Aorta (tissue), 5 donors: ENCODE measurements at places on chromosomes 16 and 17. TPM values are rescaled to one million over a fixed set of nuclear protein-coding genes. Genes with fewer than 3 reads are reported as not detected.

GRCh38 chr16:58970775-58971174 is 236.7 kb upstream of the GOT2 start:
- H3K36me3 ChIP-seq = no peaks in the 10 kb centered on the region
- no peak overlapping the region for H3K4me3 ChIP-seq
- no peak overlapping the region for H3K27ac ChIP-seq
- no peak for DNase-seq
- H3K27me3 ChIP-seq = no peaks in the 10 kb centered on the region

DNA sequence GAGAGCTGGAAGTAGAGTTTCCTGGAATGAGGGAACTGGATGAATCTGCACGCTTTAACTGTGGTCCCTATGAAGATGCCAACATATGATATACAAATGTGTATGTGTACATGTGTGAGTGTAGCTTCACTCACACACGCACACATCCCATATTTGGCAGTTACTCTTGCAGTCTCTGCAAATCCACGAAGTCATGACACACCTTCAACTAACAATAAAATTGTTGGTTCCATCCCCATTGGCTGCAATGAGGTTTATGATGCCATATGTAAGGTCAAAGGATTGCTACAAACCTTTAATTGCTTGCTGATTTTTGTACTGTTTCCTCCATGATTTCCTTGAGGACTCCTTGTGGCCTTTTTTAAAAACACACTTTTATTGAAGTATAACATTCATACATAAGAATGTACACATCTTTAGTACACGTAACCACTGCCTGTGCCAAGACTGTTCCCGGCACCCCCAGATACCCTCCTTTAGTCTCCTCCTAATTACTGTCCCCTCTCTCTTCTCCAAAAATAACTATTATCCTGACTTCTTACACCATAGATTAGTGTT is 22.0 kb downstream of the MYO1D start:
- no peak overlapping the region for H3K4me3 ChIP-seq
- no peaks in the 10 kb centered on the region for H3K27me3 ChIP-seq
- no peak for DNase-seq
- H3K27ac ChIP-seq = peak overlapping the region; percentile 71
- H3K36me3 ChIP-seq = no peaks in the 10 kb centered on the region

DNA sequence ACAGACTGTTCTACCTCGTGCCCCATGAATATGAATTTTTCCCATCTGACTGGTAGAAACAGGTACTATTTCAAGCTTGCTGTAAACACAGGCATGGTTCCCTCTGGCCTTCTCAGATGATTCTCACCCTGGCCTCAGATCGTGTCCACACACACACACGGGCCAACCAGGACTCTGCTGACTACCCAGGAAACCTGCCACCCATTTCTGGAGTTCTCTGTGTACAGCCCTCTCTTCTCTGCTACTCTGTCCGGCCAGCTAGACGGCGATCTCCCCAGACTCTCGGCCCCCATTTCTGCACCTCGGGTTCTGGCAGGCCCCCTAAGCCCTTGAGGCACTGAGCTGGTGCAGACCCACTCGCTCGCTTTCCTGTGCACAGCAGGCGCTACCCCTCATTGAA is 31.2 kb downstream of the RPA1 start:
- no peak overlapping the region for H3K27ac ChIP-seq
- no peaks in the 10 kb centered on the region for H3K4me1 ChIP-seq
- no peak overlapping the region for H3K4me3 ChIP-seq
- H3K36me3 ChIP-seq = no peaks in the 10 kb centered on the region
- no peak for DNase-seq

GRCh38 chr16:2205104-2205966 is at the start of gene MLST8:
MLST8 (plus strand) TSS chr16:2205454; CDS start chr16:2206086, 632 bp downstream.
- H3K4me1 ChIP-seq = no peaks in the 10 kb centered on the region
- DNase-seq = peak; percentile 95

- H3K27ac ChIP-seq = no peak overlapping the region
- H3K4me3 ChIP-seq = no peak overlapping the region
- no peaks in the 10 kb centered on the region for H3K27me3 ChIP-seq
These were observed 45.8 kb upstream of the ARHGAP17 start for GRCh38 chr16:25060920-25061319.

GRCh38 chr16:27827765-27828164 is 235.7 kb downstream of the GSG1L start:
- H3K36me3 ChIP-seq = no peaks in the 10 kb centered on the region
- no peaks in the 10 kb centered on the region for H3K4me1 ChIP-seq
- no peak overlapping the region for H3K27ac ChIP-seq
- no peak overlapping the region for H3K4me3 ChIP-seq

DNA sequence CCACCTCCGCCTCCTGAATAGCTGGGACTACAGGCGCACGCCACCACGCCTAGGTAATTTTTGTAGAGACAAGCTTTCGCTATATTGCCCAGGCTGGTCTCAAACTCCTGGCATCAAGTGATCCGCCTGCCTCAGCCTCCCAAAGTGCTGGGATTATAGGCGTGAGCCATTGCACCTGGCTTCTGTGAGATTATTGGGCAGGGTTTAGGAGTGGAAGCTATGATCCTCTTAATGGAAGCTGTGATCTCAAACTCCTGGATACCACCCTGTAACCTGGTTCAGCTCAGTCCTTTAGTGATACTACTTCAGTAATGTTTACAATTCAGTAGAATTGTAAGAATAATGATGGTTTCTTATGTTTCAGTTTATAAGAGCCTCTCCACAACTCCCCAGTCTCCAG is 14.1 kb downstream of the NFE2L1 start:
- no peaks in the 10 kb centered on the region for H3K36me3 ChIP-seq
- H3K27me3 ChIP-seq = no peaks in the 10 kb centered on the region
- no peak for DNase-seq
- H3K4me1 ChIP-seq = no peaks in the 10 kb centered on the region

DNA sequence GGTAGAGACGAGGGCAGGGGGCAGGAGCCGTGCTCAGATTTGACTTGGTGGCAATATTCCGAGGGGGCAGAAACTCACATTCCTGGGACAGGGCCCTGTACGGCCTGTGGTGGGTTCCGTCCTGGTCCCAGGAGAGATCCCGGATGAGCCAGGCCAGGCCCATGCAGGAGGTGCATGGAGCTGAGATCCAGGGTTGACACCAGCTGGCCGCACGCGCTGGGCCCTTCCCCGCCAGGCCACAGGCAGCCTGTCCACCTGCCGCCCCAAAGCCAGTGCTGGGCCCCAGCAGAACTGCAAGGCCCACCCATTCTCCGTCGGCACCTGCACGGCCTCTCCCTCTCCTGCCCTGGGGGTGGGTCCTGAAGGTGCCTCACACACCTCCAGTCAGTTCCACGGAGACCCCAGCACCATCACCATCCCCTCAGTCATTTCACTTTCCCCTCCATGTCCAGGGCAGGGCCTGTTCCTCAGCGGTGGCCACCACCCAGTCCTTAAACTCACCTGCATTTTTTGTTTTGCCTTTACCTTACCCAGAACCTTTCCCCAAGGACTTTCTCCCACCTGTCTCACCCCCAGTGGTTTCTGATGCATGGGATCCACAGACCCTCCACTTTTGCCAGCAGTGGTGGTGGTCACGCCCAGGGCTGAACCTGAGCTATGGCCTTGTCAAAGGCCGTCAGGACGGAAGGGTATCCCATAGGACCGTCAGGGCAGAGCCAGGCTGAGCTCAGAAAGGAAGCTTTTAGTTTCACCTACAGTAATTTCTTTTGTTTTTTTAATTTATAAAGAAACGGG is 25.1 kb upstream of the CDH15 start:
- no peaks in the 10 kb centered on the region for H3K36me3 ChIP-seq
- no peaks in the 10 kb centered on the region for H3K27me3 ChIP-seq
- no peak overlapping the region for H3K4me3 ChIP-seq
- peak; percentile 40 for DNase-seq

GRCh38 chr17:28001149-28001548 is 41.3 kb upstream of the NLK start:
- no peak for DNase-seq
- H3K36me3 ChIP-seq = no peaks in the 10 kb centered on the region
- no peaks in the 10 kb centered on the region for H3K4me1 ChIP-seq

GRCh38 chr16:3121851-3122467 is 9.6 kb downstream of the ZNF205 start:
- H3K27me3 ChIP-seq = no peaks in the 10 kb centered on the region
- no peak overlapping the region for H3K27ac ChIP-seq
- no peak for DNase-seq
- H3K4me1 ChIP-seq = no peaks in the 10 kb centered on the region

DNA sequence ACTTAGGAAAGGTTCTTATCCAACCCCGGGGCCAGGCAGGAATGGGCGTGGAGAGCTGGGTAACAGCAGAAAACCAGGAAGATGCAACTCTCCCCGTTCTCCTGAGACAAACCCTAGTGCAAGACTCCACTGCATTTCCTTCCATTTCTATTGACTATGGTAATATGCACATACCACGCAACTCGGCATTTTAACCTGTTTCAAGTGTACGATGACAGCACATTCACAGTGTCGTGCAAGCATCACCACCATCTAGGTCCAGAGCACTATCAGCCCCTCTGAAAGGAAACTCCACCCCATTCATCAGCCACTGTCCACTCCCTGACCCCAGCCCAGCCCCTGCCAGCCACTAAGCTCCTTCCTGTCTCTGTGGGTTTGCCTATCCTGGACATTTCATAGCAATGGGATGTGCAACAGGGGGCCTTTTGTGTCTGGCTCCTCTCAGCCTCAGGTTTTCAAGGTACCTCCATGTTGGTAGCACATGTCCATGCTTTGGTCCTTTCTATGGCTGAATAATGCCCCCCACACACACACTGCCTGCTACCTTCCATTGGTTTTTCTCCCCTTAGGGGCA is 441.9 kb downstream of the SOX9 start:
- H3K4me1 ChIP-seq = no peaks in the 10 kb centered on the region
- H3K36me3 ChIP-seq = no peaks in the 10 kb centered on the region
- H3K4me3 ChIP-seq = no peak overlapping the region
- DNase-seq = no peak

- no peaks in the 10 kb centered on the region for H3K4me1 ChIP-seq
- H3K27me3 ChIP-seq = peaks cover 2% of the 10 kb centered on the region
- H3K4me3 ChIP-seq = no peak overlapping the region
- H3K27ac ChIP-seq = no peak overlapping the region
- DNase-seq = no peak
- H3K36me3 ChIP-seq = no peaks in the 10 kb centered on the region
These were observed 6.6 kb downstream of the FAM20A start for GRCh38 chr17:68594552-68594951.

- no peaks in the 10 kb centered on the region for H3K27me3 ChIP-seq
- H3K4me1 ChIP-seq = no peaks in the 10 kb centered on the region
- no peak overlapping the region for H3K4me3 ChIP-seq
- H3K27ac ChIP-seq = no peak overlapping the region
These were observed 148.5 kb upstream of the GSE1 start for GRCh38 chr16:85464383-85465305.

GRCh38 chr17:7042501-7043181 is 1.3 kb downstream of the SLC16A11 start:
- no peak overlapping the region for H3K4me3 ChIP-seq
- no peak overlapping the region for H3K27ac ChIP-seq
- no peak for DNase-seq
- no peaks in the 10 kb centered on the region for H3K27me3 ChIP-seq

- DNase-seq = no peak
- H3K27me3 ChIP-seq = no peaks in the 10 kb centered on the region
- H3K4me1 ChIP-seq = no peaks in the 10 kb centered on the region
These were observed 5.4 kb upstream of the CLDN9 start for GRCh38 chr16:3007059-3007956.

- H3K4me1 ChIP-seq = peaks cover 12% of the 10 kb centered on the region
- H3K4me3 ChIP-seq = no peak overlapping the region
- DNase-seq = no peak
- H3K36me3 ChIP-seq = no peaks in the 10 kb centered on the region
- H3K27me3 ChIP-seq = no peaks in the 10 kb centered on the region
- H3K27ac ChIP-seq = no peak overlapping the region
These were observed 60.5 kb downstream of the CREBBP start for GRCh38 chr16:3819746-3820724.

DNA sequence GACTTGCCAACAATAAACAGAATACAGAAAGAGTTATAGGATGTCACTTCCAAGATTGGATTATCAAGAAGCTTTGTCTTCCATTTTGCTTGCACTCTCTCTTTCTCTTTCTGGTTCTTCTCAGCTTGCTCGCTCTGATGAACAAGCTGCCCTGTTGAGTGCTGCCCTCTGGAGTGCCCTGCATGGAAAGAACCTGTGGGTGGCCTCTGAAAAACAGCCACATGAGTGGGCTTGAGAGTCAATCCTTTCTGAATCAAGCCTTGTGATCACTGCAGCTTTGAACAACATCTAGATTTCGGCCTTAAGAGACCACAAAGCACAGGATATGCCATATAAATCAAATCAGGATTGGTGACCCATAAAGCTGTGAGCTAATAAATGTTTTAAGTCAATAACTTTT is 185.1 kb downstream of the KIF2B start:
- no peaks in the 10 kb centered on the region for H3K27me3 ChIP-seq
- H3K4me3 ChIP-seq = no peak overlapping the region
- DNase-seq = no peak
- no peak overlapping the region for H3K27ac ChIP-seq
- no peaks in the 10 kb centered on the region for H3K4me1 ChIP-seq

DNA sequence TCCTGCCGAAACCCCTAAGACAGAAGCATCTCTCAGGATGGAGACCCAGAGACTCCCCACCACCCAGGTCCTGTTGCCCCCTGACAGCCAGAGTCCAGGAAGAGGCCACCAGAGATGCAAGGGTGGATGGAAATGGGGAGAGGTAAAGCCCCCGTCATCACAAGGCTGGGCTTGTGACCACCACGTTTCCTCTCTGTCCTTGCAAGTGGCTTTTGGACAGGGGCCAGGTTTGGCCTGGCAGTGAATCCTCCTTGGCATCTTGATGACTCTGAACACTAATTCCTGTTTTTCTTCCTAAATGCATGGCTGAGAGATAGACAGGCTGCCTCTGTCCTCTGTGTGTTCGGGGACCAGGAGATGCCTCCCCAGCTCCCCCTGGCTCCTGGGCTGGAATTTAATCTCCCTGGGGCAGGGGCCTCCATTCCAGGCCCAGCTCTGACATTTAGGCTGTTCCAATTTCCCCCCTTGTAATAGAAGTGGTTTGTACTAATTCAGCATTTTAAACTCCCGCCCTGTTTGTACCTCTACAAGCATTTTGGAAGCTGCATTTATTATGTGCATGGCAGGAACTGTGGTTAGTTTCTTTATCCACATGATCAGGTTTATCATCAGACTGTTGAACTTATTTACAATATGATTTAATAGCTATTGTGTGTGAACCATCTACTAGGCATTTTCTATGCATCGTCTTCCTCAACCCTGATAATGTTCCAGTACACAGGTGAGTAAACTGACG is 116.1 kb upstream of the IRX6 start:
- H3K27ac ChIP-seq = no peak overlapping the region
- no peak for DNase-seq
- no peaks in the 10 kb centered on the region for H3K36me3 ChIP-seq
- no peaks in the 10 kb centered on the region for H3K4me1 ChIP-seq
- H3K27me3 ChIP-seq = no peaks in the 10 kb centered on the region

GRCh38 chr17:43400943-43401717 is 2.3 kb downstream of the ARL4D start:
- H3K27ac ChIP-seq = no peak overlapping the region
- no peak overlapping the region for H3K4me3 ChIP-seq
- peak; percentile 88 for DNase-seq
- no peaks in the 10 kb centered on the region for H3K27me3 ChIP-seq

- no peak for DNase-seq
- H3K27me3 ChIP-seq = no peaks in the 10 kb centered on the region
- H3K4me3 ChIP-seq = no peak overlapping the region
- H3K27ac ChIP-seq = peak overlapping the region; percentile 83
- no peaks in the 10 kb centered on the region for H3K36me3 ChIP-seq
These were observed 223.4 kb upstream of the TNRC6C start for GRCh38 chr17:77735081-77735565.

The AATK gene
- total RNA-seq = 15.1 TPM

The TPSAB1 gene
- total RNA-seq = 38.0 TPM

The PPP1R1B gene
- 1.0 TPM for total RNA-seq

The PRR29 gene
- total RNA-seq = 0.62 TPM

The TMEM100 gene
- total RNA-seq = 6.7 TPM

The ASB16 gene
- total RNA-seq = 1.4 TPM

The KRTAP2-3 gene
- total RNA-seq = not detected

The SLFN12 gene
- total RNA-seq = 20.8 TPM
